Stimulated activated CD4-positive, alpha-beta T cell treated with anti-CD3 and anti-CD28 coated beads, Interleukin-2, amount 100 ng/mL, for 4 hours (primary cell): ENCODE measurements at places on chromosomes 7 and 10.

DNA sequence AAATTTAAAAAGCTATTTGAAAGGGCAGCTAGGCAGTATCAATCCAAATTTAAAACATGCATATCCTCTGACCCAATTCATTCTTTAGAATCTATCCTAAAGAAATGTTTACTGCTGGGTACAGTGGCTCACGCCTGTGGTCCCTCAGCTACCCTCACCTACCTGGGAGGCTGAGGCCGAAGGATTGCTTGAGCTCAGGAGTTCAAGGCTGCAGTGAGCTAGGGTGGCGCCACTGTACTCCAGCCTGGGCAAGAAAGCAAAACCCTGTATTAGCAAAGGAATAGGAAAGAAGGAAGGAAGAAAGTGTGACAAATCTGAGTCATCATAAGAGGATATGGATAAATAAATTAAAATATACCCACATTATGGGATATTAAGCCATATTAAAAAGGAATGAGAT lies 36.3 kb downstream of the C7orf33 start:
- DNase-seq, result no peak

DNA sequence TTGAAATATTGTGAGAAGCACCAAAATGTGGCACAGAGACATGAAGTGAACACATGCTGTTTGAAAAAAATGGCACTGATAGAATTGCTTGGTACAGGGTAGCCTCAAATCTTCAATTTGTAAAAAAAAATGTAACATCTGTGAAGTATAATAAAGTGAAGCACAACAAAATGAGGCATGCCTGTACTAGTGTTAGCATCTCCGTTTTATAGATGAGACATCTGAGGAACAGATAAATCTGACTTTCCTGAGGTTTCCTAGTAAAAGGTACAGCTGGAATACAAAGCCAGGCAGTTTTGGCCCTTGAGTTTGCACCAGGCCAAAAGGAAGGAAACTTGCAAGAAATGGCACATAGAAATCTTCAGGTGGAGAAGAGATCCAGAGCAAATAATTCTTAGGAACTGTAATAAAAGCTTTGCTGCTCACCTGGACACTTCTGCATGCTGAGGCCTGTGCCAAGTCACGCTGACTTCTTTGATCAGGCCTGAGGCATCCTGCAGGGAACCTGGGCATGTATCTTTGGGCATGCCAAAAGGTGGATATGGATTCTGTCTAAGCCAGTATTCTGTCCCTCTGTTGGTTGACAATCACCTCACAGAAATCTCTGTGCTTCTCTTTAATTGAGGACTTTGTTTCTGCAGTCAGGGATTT lies 251.5 kb upstream of the PLPP4 start:
- no peak for DNase-seq

DNA sequence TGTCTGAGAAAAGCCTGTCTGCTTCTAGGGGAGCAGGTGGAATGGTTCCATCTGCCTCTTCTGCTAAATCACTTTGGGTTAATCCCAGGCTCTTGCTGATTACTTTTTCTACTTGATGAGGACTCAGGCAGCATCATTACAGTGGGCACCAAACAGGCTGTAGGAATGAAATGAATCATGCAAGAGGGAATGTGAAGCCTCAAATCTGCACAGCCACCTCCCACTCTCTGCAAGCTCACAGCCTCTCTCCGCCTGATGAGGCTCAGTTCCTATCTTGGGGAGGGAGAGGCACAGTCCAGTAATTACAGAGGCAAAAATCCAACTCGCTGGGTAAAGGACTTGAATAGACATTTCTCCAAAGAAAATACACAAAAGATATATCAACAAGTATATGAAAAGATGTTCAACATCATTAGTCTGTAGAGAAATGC lies 34.0 kb downstream of the HSPA12A start:
- no peak for DNase-seq

DNA sequence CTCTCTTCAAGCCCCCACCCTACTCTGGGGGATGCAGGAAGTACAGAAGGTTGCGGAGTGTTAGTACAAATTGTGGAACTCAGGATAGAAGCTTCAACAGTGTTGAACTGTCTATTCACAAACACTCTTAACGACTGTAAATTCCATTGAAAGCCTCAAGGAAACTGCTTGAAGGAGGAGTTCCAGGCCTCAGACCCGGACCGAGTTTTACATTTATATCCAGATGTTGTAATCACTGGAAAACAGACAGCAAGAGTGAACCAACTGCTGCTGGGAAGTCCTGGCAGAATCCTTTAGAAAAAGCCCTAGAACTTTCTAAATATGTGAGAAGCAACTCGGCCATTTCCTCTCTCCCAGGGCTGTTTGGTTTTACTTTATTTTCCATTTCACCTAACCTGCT lies 84.1 kb upstream of the LRRC18 start:
- no peak for DNase-seq

DNA sequence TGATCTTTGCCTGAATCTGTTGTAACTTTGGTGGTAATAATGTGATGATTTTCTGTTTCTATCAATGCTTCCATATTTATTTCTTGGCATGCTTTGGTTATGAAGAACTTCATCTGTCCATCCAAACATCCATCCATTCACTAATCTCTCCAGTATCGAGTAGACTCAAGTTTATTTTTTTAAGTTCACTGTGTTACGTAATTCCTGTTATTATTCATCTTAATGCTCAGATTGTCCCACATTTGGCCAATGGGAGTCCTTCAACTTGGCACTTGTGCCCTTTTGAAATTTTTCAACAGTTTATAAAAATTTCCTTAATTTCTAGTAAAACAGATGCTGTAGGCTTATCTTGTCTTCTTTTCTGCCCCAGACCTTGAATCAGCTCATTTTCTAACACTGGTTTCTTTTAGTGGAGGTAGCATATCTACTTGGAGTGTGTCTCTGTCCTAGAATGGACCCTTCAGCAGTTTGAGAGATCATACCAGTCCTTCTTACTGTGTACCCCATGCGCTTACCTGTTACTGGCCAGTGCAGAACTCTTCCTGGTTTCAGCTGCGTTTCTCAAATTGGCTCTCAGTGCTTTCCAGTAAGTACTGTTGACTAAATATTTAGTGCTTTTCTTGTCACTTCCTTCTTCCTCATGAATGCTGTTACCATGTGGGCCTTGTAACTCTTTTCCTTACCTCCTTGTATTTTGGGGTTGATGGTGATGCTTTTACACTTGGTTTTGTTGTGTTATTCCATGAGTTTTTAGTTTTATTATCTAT lies 100.8 kb downstream of the MLLT10 start:
- no peak for DNase-seq

DNA sequence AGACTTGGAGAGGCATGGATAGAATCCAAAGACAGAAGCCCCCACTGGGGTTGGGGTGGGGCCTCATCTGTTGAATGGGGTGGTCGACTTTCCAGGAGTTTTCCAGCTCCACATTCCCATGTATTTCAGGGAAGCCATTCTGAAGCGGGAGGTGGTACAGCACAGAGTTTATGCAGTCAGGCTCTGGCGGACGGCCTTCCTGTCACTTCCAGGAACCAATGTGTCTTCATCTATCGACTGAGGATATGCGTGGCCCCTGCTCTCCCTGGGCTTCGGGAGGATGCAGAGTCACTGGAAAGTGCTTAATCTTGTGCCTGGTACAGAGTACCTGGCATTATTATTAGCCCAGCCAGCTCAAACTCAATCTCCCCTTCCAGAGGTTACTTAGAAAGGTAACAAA lies 26.3 kb downstream of the DOCK1 start:
- DNase-seq, result no peak

DNA sequence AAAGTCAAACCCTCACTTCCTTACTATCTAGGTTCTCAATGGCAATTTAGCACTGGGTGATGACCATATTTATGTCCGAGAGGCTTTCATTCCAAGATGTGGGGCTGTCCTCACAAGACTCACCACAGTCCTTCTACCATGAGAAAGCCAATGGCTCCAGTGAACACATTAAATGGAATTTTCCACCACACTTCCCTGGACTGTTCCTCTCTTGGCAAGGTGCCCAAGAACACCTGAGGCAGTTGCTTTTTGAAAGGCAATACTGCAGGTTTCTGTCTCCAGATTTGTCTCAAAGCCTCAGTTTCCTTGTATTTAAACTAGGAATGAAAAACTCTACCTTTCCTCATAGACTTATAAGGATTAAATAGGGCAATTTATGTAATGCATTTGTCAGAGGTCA lies 24.2 kb downstream of the AFAP1L2 start:
- no peak for DNase-seq

DNA sequence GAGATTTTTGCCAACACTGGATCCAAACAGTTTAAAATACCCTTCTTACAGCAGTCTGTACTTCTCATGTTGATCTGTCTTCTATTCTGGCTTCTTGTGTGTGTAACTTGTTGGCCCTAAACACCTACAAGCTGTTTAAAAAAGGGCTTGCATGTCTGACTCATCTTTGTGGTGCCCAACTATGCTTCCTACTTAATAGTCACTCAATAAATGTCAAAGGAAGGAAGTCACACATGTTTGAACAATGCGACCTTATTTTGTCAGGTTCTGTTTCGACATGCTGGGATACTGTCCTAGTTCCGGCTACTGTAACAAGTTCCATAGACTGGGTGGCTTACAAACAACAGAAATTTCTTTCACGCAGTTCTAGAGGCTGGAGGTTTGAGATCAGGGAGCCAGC lies 9.4 kb upstream of the GRK5 start:
- DNase-seq, result no peak

- no peak for DNase-seq
Observed at GRCh38 chr7:31261341-31261740, 79.2 kb downstream of the NEUROD6 start.

- no peak for DNase-seq
Observed at GRCh38 chr10:50620899-50621298, 2.9 kb downstream of the SGMS1 start.

DNA sequence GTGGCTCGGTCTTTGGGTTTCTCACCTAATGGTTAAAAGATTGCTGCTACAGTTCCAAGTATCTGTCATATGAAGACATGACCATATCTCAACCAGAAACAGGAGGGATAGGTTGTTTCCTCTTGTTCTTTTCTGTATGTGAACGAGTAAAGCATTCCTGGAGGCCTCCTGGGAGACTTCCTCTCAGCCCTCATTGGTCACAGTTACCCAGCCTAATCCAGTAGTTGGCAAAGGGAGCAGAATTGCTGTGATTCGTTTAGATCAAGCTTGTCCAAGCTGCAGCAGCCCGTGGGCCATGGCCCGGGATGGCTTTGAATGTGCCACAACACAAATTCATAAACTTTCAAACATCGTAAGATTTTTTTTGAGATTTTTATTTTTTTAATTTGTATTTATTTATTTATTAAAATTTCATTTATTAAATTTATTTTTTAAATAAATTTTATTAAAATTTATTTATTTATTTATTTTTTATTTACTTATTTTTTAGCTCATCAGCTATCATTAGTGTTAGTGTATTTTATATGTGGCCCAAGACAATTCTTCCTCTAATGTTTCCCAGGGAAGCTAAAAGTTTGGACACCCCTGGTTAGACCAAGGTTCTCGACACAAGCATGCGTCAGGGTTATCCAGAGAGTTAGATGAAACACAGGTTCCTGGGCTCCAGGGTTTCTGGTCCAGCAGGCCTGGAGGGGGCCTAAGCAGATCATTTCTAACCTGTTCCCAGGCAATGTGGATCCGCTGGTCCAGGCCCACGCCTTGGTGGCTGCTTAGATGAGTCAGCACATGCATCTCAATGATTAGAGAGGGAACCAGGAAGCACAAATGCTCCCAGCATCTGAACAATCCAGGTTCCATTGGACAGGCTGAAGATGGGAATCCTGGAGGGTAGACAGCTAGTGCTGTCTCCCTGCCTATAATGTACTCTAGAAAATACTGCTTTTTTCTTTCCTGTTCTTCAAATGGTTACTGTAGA lies 25.6 kb downstream of the CDC123 start:
- DNase-seq, result no peak

GRCh38 chr7:143210541-143210940 lies 11.3 kb upstream of the TAS2R40 start:
- no peak for DNase-seq

GRCh38 chr10:95536017-95536416 lies 25.2 kb downstream of the SORBS1 start:
- DNase-seq, result no peak
